Fibroblast of the aortic adventitia (primary cell): ENCODE measurements at places on chromosomes 2 and 18. TPM values are rescaled to one million over a fixed set of nuclear protein-coding genes. Genes with fewer than 3 reads are reported as not detected.

Gene UPP2
- total RNA-seq: not detected in 2 replicates

Gene CIB4
- total RNA-seq: not detected in 2 replicates

Gene RAB17
- 0.54 and 3.5 TPM in 2 replicates for total RNA-seq

Gene HAAO
- total RNA-seq: 0.90 and 5.4 TPM in 2 replicates

Gene DARS1
- 89.0 and 98.2 TPM in 2 replicates for total RNA-seq

Gene CPO
- total RNA-seq: 0.18 TPM in 1 of 2 replicates, not detected in the other

Gene LDLRAD4
- total RNA-seq: 0.54 TPM in 1 of 2 replicates, not detected in the other

Gene EPB41L3
- total RNA-seq: 28.0 and 37.3 TPM in 2 replicates

Gene ABCG8
- total RNA-seq: not detected in 2 replicates

Gene FBXO41
- total RNA-seq: 0.18 and 1.6 TPM in 2 replicates

Gene ANKRD30B
- total RNA-seq: 0.36 and 2.7 TPM in 2 replicates

Gene IRS1
- total RNA-seq: 8.2 and 29.7 TPM in 2 replicates

Gene RAB27B
- 1.7 and 38.0 TPM in 2 replicates for total RNA-seq

Gene MRPL19
- total RNA-seq: 38.0 and 150 TPM in 2 replicates

Gene SERPINB4
- total RNA-seq: not detected in 2 replicates

Gene TRIM43
- total RNA-seq: not detected in 2 replicates

Gene CSRNP3
- 2.3 and 3.4 TPM in 2 replicates for total RNA-seq

Gene GCC2
- 42.8 and 50.0 TPM in 2 replicates for total RNA-seq

Gene CHRND
- not detected in 2 replicates for total RNA-seq
